ENCODE measurements at places on chromosomes 6 and 20. TPM values are rescaled to one million over a fixed set of nuclear protein-coding genes. Genes with fewer than 3 reads are reported as not detected.

- no peak for DNase-seq
Measured at GRCh38 chr6:12383448-12383847, 93.3 kb downstream of the EDN1 start.

GRCh38 chr6:33696548-33697518 lies 14.7 kb downstream of the UQCC2 start:
- no peak for DNase-seq

- no peak for DNase-seq
Measured at GRCh38 chr6:145275019-145275418, 460.3 kb downstream of the EPM2A start.

GRCh38 chr6:38495922-38496635 lies 143.7 kb downstream of the BTBD9 start:
- DNase-seq = no peak

DNA sequence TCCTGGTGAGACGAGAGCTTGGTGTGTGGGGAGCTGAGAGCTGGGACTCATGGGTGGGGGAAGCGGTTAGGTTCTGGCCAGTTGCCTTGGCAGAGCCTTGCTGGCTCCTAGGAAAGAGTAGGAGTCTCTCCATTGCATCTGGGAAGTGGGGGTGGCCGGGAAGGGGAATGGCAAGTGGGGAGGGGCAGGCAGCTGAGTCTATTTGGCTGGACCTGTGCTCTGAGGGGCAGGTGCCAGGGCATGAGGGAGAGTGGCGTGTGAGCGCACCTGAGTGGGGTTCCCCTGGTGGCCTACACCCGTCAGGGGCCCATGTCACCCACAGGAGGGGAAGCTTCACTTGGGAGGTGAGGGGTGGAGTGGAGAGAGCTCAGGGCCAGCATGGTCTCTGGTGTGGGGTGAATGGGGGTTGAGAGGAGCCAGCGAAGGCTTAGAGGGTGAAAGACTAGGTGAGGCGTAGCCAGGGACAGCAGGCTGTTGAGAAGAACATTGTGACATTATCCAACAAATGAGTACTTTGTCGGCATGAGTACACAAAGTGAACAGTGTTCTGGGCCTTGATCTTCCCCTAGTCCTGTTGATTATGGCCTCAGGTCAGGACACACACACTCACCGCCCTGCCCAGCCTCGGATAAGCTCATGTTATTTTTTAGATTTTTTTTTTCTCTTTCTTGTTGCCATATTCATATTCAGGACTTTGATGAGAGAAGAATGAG lies 59.8 kb downstream of the FAM120B start:
- DNase-seq = no peak

- no peak for DNase-seq
Measured at GRCh38 chr20:32463642-32464400, 105.7 kb downstream of the ASXL1 start.

- no peak for DNase-seq
Measured at GRCh38 chr20:36496707-36497669, 44.3 kb upstream of the MYL9 start.

GRCh38 chr20:43590036-43590391 lies 723 bp upstream of the IFT52 start:
- DNase-seq = no peak

DNA sequence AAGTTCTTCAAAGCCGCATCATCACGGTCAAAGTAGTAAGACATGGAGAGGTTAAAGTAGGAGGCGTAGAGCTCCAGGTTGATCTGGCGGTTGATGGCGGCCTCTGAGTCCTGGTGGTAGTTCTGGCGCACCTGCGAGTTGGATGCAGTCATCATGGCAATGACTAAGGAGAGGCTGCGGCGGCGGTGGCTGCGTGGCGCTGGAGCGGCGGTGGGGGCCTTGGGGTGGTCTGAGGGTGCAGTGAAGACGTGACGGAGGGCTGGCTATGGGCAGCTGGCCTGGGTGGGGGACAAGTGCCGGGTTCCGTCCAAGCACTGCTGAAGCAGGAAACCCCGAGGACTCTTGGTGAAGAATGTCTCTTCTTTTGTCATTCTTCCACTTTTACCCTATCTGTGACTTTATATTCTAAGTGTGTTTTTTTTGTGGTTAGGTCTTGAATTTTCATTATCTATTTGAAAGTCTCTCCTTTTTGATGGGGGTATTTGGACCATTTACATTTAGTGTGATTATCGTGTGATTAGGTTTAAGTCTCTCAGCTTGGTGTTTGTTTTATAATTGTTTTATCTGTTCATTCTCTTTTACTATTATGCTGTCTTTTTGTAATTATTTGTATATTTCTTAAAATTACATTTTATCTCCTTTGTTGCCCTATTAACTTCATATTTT lies 94.6 kb downstream of the TFAP2B start:
- DNase-seq = no peak

DNA sequence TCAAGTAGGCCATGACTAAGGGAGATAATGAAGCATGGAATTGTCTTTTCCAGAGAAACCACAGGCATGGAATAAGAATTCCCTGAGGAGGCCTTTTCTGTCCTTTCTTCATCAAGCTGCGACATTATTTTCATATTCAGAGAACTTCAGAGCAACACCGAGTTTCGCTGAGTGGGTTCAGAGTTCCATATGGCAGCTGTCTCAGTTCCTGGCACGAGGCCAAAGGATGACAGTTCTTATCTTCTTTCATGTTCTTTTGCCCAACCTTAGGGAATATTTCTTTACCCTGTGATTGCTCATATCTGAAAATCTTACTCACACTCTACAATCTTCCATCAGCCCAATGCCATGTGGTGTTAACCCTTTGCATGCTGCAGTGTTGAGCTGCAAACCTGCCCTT lies 135.3 kb upstream of the BMP2 start:
- no peak for DNase-seq

- no peak for DNase-seq
Measured at GRCh38 chr20:48447456-48447855, 380.3 kb downstream of the PREX1 start.

Gene ADGB
- polyA plus RNA-seq = not detected

Gene ARMC2
- polyA plus RNA-seq = 1.7 TPM

Gene TRIM40
- not detected for polyA plus RNA-seq

Gene PHACTR3
- polyA plus RNA-seq = 0.11 TPM

Gene PLEKHG1
- polyA plus RNA-seq = 0.02 TPM

Gene CCR6
- 0.43 TPM for polyA plus RNA-seq

Gene C6orf15
- not detected for polyA plus RNA-seq

Gene C4B
- polyA plus RNA-seq = 0.18 TPM

Data from CD14-positive monocyte (primary cell).